NCI-H460 (cell line): ENCODE measurements at places on chromosomes 13 and 19. TPM values are rescaled to one million over a fixed set of nuclear protein-coding genes. Genes with fewer than 3 reads are reported as not detected.

GRCh38 chr13:29266261-29266660 is 329.2 kb downstream of the SLC7A1 start:
- no peak for DNase-seq

SLC25A41 gene
- total RNA-seq: not detected in 2 replicates

F2RL3 gene
- not detected in 2 replicates for total RNA-seq

DNA sequence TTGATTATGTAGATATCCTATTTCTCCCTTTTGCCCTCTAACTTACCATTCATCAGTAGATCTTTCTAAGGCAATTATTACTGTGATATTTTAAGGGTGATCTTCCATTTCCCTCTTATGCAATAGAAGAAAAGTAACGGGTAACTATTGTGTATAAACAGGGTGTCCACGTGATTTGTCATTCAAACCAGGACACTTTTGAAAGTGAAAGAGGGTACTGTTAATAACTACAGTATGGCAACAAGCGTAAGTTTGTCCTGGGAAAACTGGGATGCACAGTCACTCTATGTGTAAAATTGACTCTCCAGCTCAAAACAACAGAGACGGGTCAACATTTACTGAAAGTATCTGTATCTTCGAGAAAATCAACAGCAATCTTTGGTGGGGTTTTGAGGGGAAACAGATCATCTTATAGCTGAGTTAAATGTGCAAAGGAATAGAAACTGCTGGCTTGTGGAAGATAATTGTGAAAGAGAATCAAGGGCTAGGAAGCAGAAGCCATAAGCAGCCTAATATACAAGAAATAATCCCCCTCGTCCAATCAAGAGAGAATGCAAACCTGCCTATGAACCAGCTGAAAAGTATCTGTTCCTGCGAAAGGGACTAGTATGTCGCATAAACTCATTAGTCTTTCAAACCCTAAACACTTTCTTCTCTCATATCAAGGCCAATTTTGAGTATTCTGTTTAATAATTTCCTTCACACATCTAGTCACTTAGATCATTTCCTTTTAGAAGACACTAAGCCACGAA is 126.7 kb downstream of the FOXO1 start:
- no peak for DNase-seq

DNA sequence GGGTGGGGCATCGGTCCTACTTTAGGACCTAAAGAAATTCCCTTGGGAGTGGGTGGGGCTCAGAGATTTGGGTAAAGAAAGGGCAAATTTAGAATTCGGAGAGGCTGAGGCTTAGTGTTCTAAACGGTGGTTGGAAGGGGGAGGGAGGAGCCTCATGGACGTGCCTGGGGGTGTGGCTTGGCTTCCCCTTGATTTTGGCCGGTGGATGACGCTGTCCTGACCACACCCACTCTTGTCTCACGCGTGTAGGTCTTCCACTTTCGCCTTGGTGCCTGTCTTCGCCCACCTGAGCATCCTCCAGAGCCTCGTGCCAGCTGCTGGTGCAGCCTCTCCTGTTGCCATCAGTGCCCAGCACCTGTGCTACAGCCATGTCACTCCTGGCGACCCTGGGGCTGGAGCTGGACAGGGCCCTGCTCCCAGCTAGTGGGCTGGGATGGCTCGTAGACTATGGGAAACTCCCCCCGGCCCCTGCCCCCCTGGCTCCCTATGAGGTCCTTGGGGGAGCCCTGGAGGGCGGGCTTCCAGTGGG is 1.2 kb upstream of the NUP62 start:
- no peak for DNase-seq

- no peak for DNase-seq
These were observed 13.7 kb downstream of the ANKRD27 start for GRCh38 chr19:32661318-32661717.

EBI3 gene
- total RNA-seq: 0.30 TPM in 1 of 2 replicates, not detected in the other
